Occipital lobe (tissue), 3 donors: ENCODE measurements at places on chromosomes 1 and 21.

DNA sequence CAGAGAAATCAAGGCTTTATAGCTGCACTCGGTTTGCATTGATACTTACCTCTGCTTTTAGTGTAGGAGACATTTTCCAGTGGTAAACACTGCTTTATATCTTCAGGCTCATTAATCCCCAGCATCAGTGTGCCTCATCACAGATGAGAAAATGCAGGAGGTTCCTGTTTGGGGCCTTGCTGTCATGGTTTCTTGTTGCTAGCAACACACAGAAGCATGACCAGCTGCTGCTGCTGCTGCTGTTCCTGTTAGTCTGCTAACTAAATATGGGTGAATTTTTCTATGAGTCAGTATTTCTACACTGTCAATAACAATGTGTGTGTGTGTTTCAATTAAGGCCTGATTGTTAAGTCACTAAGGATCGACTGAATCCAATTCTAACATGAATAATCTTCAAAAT, 85.8 kb upstream of the RGS1 start:
- DNase-seq = no peak

- DNase-seq = no peak
Observed at GRCh38 chr1:228871314-228872061, 136.2 kb downstream of the RHOU start.

GRCh38 chr1:89652373-89652772, 19.5 kb downstream of the LRRC8C start:
- DNase-seq = no peak

- no peak for DNase-seq
Observed at GRCh38 chr1:30313176-30313575, 410.2 kb downstream of the MATN1 start.

GRCh38 chr1:229758101-229759036, 132.3 kb downstream of the URB2 start:
- no peak for DNase-seq

DNA sequence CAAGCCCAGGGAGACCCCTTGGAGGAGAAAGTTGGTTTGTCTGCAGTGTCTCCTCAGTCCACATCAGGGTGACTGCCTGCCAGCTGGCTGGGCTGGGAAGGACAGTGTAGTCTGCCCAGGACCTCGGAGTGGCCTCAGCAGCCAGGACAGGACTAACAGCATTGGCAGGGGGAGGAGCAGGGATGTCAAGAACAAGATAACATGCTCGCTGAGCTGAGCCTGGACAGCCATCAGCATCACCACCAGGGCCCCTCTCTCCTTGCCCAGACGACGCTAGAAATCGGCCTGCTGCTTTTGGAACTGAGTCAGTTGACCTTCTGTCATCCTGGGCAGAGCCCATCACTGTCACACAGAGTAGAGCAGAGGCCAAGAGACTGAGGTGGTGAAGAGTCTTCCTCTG, 83.6 kb upstream of the CNTN2 start:
- DNase-seq = no peak

DNA sequence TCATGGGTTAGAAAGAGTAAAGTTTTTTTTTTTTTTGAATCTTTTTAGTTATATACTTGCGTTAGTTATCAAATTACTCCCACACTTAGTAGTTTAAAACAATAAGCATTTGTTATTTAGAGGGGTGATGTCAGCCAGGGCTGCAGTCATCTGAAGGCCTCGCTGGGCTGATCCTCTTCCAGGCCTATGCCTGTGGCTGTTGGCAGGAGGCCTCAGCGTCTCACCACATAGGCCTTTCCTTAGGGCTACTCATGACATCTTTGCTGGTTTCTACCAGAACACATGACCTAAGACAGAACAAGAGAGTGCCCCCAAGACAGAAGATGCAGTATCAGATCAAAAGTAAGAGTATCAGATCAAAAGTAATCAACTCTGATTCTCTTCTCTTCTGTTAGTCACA, 167.4 kb downstream of the HHAT start:
- DNase-seq = no peak
